Adipocyte (in vitro differentiated cells): ENCODE measurements at places on chromosomes 3 and 15.

DNA sequence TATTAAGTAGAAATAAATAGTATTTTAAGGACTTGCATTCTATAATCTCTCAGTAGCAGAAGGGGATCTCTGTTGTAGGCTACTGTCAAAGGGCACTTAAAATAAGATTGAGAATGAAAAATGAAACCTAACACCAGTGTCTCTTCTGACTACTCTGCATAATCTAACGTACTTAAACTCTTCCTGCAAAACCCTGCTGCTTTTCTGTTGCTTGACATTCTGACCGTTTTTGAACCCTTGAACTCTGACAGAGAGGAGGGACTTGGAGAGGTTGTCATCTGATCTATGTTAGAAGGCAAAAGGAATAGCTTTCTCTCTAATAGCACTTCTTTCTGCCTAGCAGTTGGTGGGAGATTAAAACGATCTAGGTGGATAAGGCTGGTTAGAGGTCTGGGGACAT lies 204.6 kb downstream of the ZIC1 start:
- no peak for DNase-seq

GRCh38 chr15:38300395-38300794 lies 47.8 kb downstream of the SPRED1 start:
- DNase-seq, result peak; percentile 39

GRCh38 chr15:33157371-33158037 lies 37.0 kb downstream of the FMN1 start:
- DNase-seq, result no peak

DNA sequence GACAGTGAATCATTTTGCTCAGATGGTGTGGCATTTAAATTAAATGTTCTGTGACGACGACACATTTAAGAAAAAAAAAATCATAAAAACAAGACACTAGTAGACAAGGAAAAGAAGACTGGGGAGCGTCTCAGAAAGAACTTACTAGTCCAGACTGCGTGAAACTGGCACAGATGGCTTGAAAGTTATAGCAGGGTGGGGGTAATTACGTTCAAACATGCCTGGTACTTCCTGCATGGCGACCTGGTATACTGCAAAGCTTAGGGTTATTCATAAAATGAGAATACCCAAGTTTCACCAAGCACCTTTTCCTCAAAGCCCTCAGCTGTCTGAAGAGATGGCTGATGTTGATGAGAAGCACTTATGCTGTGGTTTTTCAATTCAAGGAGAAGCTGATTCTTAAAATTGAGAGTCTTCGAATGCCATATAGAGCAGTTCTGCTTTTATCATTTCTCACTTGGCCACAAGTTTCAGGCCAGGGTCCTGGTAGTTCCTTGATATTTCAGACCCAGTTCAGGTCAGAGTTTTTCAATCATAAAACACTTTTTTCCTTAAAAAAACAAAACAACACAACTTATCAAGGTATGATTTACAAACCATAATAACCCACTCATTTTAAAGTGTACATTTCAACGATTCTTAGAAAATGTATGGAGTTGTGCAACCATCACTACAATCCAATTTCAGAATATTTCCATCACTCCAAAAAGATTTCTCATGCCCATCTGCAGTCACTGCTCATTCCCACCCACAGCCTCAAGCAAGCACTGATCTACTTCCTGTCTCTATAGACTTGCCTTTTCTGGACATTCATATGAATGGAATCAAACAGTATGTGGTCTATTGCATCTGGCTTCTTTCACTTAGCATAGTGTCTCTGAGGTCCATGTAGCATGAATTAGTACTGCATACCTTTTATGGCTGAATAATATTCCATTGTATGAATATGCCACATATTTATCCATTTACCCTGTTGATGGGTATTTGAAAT lies 24.7 kb downstream of the PCOLCE2 start:
- no peak for DNase-seq
